ENCODE measurements at places on chromosomes 1 and 21.

DNA sequence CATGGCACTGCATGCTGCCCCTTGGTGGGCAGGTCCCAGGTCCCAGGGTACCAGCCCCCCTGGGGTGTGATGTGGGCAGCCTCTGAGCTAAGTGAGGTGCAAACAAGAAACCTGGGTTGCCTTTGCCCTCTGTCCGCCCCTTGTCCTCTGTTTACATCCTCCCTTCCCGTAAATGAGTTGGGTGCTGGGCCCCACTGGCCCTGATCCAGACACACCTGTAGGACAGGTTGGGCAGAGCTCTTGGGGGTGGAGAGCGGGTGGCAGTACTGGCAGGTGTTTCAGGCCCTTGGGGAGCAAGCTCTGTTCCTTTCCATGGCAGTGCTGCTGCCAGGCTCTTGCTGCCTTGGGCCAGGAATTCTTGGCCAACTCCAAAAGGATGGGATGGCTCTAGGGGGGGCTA lies 35.8 kb downstream of the ELF3 start:
- no peak for DNase-seq

DNA sequence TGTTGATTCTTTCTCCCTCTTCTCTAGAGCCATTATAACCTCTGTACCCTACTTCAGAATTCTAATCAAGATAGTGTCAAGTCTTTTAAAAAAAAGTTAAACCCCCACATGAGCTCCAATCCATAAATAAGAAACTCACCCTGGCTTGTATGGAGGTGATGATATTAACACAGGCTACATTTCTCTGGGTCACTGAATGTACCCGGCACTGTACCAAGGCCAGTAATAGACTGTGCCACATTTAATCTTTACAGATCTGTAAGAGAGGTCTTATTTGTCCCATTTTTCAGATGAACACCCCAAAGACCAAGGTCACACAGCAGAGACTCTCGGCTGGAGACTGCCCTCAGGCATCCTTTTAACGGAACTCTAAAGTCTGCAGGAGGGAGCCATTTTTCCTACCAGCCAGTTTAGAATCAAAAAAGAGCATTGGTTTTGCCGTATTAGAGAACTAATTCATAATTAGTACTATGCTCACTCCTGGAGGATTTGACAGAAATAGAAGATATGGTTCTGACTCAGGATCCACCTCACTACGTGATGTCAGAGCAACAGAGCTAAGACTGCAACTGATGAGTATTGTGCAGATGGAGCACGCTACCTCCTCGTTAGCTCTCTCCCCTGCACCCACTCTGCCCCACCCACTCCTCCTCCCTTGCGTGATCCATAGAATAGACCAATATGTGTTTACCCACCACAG lies 217.2 kb upstream of the HOOK1 start:
- no peak for DNase-seq

- no peak for DNase-seq
Observed at GRCh38 chr1:71072273-71072672, 8.6 kb downstream of the ZRANB2 start.

DNA sequence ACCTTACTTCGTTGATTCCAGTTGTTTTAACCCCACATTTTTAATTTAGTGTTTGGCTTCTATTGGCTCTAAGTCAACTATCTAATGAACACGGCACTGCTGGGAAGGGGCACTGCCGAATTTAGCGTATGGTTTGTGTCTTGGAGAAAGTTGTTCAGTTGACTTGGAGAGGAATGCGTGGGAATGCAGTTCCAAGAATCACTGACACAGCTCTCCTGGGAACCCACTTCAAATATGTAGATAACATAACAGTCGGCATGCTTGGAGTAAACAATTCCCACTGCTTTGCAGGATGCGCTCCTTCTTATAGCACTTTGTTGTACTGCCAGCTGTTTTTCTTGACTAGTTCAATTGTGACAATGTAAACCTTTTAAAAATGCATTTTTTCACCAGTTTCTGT lies 104.3 kb downstream of the RYR2 start:
- no peak for DNase-seq

GRCh38 chr1:155186794-155187455 lies 13.3 kb downstream of the TRIM46 start:
- no peak for DNase-seq

DNA sequence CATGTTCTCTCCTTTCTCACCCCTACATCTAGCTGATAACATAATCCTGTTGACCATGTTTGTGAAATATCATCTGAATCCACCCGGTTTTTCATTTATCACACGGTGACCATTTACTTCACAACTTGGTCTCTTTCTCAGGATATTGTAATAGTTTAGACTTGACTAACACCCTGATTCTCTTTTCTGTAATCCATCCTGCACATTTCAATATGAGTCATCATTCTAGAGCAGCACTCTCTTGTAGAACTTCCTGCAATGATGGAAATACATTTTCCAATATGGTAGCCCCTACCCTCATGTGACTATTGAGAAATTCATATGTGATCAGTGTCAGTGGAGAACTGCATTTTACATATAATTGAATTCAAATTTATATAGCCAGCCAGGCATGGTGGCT lies 2.3 kb upstream of the JAM2 start:
- DNase-seq: no peak

GRCh38 chr1:203288400-203288799 lies 16.9 kb upstream of the BTG2 start:
- DNase-seq: no peak

- peak; percentile 1 for DNase-seq
Observed at GRCh38 chr1:76901158-76901767, 34.0 kb downstream of the ST6GALNAC5 start.

DNA sequence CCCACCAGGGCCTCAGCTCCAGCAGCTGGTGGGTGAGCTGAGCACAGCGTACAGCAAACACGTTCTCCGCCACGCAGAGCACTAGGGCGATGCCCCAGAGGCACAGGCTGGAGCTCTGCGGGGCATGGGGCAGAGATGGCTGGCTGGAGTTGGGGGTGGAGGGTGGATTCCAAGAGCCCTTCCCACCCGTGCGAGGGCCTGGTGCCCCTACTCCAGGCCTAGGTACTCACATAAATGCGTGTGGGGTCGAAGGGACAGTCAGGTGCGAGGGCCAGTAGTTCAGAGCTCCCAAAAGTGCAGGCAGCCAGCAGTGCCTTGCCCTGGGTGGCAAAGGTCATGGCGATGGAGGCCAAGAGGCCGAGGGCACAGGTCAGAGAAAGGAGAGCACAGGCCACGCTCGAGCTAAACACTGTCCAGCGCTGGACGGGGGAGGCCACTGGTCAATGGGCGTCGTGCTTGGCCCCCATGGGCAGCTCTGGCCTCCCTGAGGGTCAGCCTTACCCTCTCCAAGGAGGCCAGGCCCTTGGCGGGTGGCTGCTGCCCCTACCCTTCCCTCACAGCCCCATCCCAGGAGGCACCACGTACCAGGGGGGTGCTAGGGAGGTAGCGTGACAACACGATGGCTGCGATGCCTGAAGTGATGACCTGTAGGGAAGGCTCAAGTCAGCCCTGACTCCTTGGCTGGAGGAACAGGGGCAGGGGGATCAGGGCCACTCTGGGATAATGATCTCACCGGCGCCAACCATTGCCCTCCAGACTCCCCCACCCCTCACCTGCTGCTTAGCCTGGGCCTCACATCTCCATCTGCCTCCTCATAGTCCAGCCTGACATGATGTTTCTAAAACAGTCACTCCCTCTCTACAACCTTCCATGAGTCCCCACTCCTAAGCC lies 5.6 kb downstream of the TMEM54 start:
- no peak for DNase-seq

DNA sequence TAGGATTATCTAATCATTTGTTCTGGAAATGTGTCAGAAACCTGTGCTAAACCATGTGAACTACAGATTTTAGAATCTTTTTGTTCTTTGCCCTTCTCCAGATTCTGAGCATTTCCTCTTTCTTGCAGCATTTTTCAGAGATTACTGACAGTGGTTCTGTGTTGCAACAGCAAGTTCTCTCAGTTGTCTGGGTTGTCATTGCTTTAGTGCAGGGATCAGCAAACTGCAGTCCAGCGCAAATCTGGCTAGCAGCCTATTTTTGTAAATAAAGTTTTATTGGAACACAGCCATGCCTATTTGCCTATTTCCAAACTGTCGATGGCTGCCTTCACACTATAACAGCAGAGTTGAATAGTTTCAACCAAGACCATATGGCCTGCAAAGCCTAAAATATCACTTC lies 66.3 kb upstream of the LRRC8D start:
- DNase-seq: no peak
